ENCODE measurements at places on chromosomes 1 and 21.
A peak's percentile ranks its signal among the peaks of the same experiment; 100 is the strongest.

GRCh38 chr1:197467881-197468280 is 199.8 kb downstream of the CRB1 start:
- DNase-seq, result no peak

DNA sequence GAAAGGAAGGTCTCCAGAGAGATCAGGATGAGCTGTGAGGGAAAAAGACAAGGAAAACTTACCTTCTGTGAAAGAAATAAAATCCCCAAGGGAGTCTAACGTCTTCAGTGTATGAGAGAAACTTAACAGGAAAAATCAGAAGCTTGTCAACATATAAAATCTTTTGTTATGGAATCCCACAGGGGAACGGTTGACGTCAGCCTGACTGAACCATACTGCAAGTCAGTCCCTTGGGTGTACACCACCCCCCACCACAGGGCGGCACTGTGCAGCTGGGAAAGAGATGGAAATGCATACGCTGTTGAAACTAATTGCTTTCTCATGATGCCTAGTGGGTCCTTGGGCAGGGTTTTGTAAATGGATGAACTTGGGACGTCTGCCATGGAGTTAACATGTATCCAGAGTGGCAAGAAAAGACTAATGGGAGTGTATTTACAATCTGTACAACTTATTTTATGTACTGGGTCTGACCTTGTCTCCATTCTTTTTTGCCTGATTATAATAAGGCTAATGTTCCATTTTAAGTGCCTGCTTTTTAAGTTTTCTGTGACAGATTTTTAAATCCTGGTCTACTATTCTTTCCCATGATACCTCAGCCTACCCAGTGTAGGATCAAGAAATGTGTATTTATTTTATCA is 22.7 kb downstream of the UTP25 start:
- DNase-seq, result no peak

DNA sequence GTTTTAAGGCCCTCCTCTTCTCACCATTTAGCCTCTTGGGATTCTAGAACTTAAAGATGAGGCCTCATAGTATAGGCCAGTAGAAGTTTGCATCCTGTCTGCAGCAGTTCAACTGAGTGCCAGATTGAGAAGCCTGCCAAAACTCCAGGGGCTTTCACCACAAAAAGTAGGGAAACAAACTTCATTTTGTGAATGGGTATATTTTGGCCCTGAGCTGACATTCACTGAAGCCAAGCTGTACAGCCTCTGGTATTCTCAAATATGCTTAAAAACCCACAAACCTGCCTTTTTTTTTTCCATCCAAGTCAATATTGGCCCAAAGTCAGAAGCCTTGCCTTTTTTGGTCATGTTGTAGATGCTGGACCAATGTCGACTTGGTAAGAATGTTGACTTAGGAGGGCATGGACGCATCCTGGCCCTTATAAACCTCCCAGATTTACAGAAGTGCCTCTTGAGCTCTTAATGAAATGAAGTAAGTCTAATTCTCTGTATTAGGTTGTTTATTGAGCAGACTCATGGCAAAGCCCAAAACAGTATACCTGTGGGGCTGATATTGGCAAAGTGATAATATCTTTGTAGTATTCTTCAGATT is 337.5 kb downstream of the CHRM3 start:
- no peak for DNase-seq

DNA sequence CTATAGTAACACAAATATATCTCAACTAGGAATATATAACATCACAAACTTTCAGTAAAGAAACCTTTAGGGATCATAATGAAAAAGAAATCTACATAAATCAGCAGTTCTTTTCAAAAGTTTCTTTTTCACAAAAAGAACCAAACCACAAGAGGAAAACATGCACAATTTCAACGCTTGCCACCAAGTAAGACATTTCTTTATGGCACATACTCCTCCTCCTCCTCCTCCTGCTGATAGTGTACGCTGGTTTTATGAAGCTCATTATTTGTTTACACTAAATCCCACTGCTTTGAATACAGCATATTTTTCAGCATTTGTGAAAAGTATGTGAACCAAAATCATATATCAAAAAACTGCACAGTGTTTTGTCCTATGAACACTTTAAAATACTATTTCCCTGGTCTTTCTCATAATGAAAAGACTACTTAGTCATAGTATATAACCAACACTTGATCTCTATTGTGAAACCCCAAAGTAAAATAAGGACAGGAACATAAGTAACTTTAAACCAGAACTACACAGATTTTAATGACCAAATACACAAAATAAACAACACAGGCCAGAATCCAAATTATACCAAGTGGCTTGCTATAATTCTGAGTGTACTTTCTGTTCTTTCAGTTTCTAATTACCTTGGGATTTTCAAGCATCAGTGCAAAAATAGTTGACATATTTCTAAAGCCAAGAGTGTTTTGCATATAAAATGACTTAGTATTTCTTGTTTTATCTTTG is 184.2 kb downstream of the EIF4G3 start:
- no peak for DNase-seq

DNA sequence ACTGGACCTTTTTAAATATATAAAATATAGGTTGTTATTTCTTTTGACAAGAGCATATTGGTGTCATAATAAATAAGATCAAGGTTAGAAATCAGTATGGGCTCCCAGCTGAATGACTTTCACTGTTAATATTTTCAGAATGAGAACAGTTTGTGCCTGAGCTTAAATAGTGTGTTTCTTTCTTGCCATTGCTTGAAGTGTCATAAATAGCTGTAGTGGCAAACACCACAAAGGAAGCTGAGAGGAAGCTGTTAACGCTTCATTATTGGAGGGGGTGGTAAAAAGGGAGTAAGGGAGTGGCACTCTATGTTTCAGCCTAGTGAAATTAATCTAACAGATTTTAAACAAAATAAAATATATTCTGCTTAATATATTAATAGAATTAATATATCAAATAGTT is 1089.8 kb upstream of the NCAM2 start:
- DNase-seq, result no peak

DNA sequence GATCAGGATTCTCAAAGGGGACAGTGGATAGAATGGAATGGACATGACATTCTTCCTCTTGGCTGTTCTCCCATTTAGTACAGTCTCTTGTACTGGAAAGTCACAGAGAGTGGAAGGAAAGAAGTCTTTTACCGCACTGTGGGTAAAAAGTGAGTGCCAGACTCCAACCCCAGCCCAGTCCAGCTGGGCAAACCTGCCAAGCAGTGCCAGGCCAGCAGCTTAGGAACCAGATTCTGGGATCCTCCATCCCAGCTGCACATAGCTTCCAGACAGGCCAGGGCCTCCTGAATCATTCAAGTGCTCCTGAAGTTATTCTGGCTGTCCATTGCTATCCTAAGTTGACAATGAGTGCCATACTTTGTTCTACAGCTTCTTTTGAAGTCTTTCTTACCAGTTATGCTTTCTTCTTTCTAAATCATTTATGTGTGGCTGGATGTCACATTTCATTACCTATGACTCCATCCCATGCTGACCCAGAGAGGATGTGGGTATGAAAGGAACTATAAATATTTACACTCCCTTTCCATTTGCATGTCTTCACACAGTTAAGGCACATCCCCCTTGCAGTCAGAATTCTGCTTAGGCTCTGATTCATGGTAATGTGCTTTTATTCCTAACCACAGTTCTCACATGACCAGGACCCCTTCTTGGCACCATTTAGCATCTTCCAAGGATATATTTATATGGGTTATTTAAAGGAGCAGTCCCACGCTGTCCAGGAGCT is 88.9 kb downstream of the AK5 start:
- no peak for DNase-seq

GRCh38 chr1:17011092-17011438 is 663 bp downstream of the ATP13A2 start:
- DNase-seq, result no peak

GRCh38 chr1:70265946-70266345 is 44.8 kb downstream of the SRSF11 start:
- DNase-seq, result no peak

DNA sequence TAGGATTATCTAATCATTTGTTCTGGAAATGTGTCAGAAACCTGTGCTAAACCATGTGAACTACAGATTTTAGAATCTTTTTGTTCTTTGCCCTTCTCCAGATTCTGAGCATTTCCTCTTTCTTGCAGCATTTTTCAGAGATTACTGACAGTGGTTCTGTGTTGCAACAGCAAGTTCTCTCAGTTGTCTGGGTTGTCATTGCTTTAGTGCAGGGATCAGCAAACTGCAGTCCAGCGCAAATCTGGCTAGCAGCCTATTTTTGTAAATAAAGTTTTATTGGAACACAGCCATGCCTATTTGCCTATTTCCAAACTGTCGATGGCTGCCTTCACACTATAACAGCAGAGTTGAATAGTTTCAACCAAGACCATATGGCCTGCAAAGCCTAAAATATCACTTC is 66.3 kb upstream of the LRRC8D start:
- DNase-seq, result no peak

DNA sequence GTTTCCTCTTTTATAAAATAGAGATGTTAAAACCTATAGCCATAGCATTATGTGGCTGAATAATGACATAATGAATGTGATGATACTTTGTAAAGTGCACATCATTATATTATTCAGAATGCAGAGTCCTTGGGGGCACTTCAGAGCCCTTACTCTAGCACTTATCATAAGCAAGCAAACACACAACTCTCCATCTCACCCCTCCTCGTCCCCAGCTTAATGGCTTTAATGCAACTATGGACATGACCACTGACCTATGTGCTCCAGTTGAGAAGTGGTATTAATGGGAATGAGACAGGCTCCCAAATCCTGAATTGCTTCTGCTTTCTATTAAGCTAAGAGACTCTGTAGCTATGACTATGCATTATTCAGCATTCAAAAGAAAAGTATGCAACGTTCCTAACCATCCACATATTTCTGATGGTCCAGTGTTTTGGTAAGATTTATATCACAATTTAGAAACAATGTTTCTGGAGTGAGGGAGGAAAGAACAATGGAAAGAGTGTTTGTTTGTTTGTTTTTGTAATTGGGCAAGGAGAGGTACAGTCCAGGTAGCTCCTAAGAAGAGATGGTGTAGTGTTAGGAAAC is 194.0 kb upstream of the PLXNA2 start:
- DNase-seq, result no peak

GRCh38 chr1:241846862-241847539 is 1.0 kb upstream of the EXO1 start:
- DNase-seq, result no peak

DNA sequence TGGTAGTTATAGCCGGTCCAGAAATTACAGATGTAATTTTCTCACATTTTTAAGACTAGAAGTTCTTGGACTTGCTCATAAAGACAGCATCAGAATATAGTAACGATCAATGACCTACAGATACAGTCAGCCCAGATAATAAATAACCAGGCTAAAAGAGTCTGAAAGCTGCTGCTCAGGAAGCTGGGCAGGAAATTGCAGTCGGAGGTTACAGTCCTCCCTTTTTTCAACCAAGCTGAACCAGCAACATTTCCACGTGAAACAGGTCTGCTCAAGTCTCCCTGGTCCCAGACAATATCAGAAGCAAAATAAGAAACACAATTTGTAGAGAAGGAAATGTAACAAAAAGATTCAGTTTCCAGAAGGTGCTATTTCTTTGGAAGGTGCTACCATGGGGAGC is 457.4 kb downstream of the SIPA1L2 start:
- DNase-seq, result no peak

GRCh38 chr21:41070284-41070683 is 97.7 kb upstream of the BACE2 start:
- DNase-seq, result no peak

DNA sequence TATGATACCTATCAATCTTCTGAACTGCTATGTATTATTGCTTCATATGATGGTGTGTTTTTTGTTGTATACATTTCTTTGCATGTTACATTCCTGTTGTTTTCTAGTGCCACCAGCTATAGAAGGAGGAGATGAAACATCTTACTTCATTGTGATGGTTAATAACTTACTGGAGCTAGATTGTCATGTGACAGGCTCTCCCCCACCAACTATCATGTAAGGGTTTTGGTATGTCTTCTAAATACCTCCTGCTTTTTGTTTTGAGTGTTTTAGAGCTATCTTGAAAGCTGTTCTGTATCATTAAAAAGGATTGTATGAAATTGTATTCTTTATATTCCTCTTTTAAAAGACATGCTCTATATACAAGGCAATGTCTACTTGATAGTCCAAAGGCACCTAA is 282.7 kb downstream of the HMCN1 start:
- DNase-seq, result no peak

GRCh38 chr1:153360190-153360589 is 2.5 kb downstream of the S100A9 start:
- no peak for DNase-seq

DNA sequence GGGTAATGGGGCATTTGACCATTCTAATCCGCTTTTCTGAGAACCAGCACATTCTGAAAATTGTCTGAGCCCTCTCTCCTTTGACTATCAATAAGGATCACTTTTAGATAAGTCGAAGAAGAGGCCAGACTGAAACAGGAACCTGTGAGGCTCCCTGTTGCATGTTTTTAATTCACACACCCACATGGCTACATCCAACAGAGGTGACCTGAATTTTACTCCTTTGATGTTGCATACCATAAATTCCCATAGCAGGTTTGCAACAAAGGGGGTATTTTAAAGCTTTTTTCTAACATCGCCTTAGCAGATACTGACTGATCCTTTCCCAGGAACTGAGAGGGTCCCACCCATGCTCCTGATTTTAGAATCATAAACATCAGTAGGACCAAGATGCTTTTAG is 450.8 kb downstream of the USP25 start:
- no peak for DNase-seq

DNA sequence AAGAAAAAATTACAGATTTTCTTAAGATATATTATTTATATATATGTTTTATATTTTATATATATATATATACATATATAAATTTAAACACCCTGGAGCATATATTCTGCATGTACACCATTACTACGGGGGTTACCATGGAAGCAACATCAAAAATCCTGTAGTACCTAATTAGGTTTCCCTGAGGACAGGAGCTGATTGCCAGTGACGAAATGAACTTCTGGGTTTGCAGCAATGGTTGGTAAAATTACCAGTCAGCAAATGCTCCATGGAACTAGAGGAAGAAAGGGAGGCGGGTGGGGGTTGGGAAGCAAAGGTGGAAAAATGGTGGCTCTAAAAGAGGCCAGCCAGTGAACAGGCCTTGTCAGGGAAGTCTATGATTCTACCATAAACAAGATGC is 89.5 kb downstream of the KCNN3 start:
- DNase-seq, result no peak

- DNase-seq, result no peak
These were observed 1.7 kb upstream of the PRDM16 start for GRCh38 chr1:3067301-3067670.

DNA sequence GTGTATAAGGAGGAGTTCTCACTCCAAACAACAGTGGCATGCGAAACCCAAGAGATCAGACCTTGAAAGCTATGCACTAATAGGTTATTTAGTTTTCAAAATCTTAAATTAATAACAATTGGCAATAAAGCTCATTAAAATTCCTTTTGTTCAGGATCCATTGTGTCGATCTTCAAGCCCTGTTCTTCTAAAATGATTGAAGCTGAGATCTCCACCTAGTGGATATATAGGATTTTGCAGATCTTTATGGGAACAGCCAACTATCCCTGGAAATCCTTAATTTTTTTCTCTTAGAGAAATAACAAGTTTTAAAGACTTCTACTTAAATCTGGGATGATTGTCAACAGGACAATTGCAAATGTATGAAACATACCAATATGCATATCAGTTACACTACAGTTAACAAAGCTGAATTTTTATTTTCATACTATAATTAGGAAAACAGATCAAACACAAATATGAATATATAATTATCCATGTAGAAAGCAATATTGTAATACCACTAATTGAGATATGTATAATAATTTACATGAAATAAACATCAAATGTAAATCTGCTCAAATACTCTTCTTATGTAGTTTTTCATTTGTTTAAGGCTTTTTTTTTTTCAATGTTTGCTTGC is 43.3 kb downstream of the LRRC53 start:
- peak; percentile 32 for DNase-seq

Data from hindlimb muscle (tissue), 1 donor.